Activated CD8-positive, alpha-beta T cell treated with anti-CD3 and anti-CD28 coated beads, Interleukin-2, amount 10 ng/mL, durations not matched to agents 7 days and 5 days (primary cell): ENCODE measurements at places on chromosomes 7 and 10. TPM values are rescaled to one million over a fixed set of nuclear protein-coding genes. Genes with fewer than 3 reads are reported as not detected.

The TAS2R41 gene
- not detected for total RNA-seq

- no peaks in the 10 kb centered on the region for H3K36me3 ChIP-seq
- H3K27ac ChIP-seq: no peak overlapping the region
- no peak for DNase-seq
- peaks cover 15% of the 10 kb centered on the region for H3K27me3 ChIP-seq
- H3K4me3 ChIP-seq: no peak overlapping the region
- H3K4me1 ChIP-seq: no peaks in the 10 kb centered on the region
Measured at GRCh38 chr7:26646336-26647048, 217.9 kb downstream of the SKAP2 start.

- H3K36me3 ChIP-seq: no peaks in the 10 kb centered on the region
- no peak for DNase-seq
- no peak overlapping the region for H3K27ac ChIP-seq
- no peak overlapping the region for H3K4me3 ChIP-seq
- H3K27me3 ChIP-seq: no peaks in the 10 kb centered on the region
Measured at GRCh38 chr7:78953090-78953489, 500.4 kb downstream of the MAGI2 start.

GRCh38 chr7:23026164-23026563 lies 12.2 kb upstream of the HYCC1 start:
- no peak overlapping the region for H3K27ac ChIP-seq
- peaks cover 13% of the 10 kb centered on the region for H3K4me1 ChIP-seq
- H3K27me3 ChIP-seq: peaks cover 36% of the 10 kb centered on the region
- no peak overlapping the region for H3K4me3 ChIP-seq
- no peak for DNase-seq

The CALHM3 gene
- 0.63 TPM for total RNA-seq

The CRTAC1 gene
- total RNA-seq: not detected

GRCh38 chr10:132634241-132634946 lies 96.8 kb downstream of the INPP5A start:
- no peak for DNase-seq
- H3K36me3 ChIP-seq: no peaks in the 10 kb centered on the region
- no peak overlapping the region for H3K4me3 ChIP-seq
- H3K27ac ChIP-seq: no peak overlapping the region
- peaks cover 3% of the 10 kb centered on the region for H3K27me3 ChIP-seq

GRCh38 chr10:995559-995926 lies 7.3 kb downstream of the GTPBP4 start:
- DNase-seq: no peak
- no peak overlapping the region for H3K4me3 ChIP-seq
- peaks cover 77% of the 10 kb centered on the region for H3K36me3 ChIP-seq
- H3K27me3 ChIP-seq: no peaks in the 10 kb centered on the region
- H3K27ac ChIP-seq: no peak overlapping the region
- H3K4me1 ChIP-seq: peaks cover 10% of the 10 kb centered on the region
